Forelimb muscle (tissue), 1 donor: ENCODE measurements at places on chromosomes 7 and 10. TPM values are rescaled to one million over a fixed set of nuclear protein-coding genes. Genes with fewer than 3 reads are reported as not detected.

DNA sequence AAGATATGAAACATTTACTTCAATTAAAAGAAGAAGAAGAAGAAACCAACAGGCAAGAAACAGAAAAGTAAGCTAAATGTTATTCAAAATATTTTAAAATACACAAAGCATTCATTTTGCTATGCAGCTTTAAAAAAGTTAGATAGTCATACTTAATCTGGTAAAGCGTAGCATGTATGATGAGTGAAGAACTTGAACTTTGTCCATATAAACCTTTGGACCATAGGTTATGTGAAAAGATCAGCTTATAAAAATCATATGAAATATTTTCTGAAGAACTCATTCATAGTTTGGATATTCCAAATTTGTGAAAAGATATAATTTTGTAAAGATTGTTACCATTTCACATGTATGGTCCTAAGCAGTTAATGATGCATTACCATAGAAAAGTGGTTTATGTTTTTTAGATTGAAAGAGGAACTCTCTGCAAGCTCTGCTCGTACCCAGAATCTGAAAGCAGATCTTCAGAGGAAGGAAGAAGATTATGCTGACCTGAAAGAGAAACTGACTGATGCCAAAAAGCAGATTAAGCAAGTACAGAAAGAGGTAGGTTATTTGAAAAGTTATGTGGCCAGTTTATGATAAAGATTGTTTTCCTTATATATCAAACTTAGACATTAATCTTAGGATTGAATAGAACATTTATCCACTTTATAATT lies 37.3 kb downstream of the KIF20B start:
- no peak for DNase-seq

The CFAP43 gene
- 0.35 TPM for polyA plus RNA-seq

- DNase-seq, result no peak
Observed at GRCh38 chr7:156616269-156617202, 24.0 kb upstream of the RNF32 start.

GRCh38 chr10:33092596-33092995 lies 134.6 kb upstream of the ITGB1 start:
- no peak for DNase-seq

- DNase-seq, result no peak
Observed at GRCh38 chr10:21021843-21022594, 124.9 kb upstream of the NEBL start.
